ENCODE measurements at places on chromosomes 11 and 22.
A peak's percentile ranks its signal among the peaks of the same experiment; 100 is the strongest.

DNA sequence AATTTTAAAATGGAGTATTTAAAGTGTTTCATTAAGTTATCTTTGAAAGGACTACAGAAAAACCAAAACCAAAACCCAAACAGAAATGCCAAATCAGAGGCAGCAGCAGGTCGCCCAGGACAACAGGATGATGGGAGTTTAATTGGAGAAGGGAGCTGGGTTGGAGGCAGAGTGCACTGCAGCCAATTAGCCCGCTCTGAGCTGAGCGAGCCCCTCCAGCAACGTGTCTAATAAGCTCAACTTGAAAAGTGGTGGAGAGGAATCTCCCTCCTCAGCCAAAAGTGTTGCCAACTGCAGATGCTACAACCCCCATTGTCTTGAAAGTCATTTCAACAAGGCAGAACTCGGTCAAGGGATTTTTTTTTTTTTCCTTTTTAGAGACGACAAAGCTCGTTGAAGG is 323.9 kb downstream of the CADM1 start:
- no peak for DNase-seq

DNA sequence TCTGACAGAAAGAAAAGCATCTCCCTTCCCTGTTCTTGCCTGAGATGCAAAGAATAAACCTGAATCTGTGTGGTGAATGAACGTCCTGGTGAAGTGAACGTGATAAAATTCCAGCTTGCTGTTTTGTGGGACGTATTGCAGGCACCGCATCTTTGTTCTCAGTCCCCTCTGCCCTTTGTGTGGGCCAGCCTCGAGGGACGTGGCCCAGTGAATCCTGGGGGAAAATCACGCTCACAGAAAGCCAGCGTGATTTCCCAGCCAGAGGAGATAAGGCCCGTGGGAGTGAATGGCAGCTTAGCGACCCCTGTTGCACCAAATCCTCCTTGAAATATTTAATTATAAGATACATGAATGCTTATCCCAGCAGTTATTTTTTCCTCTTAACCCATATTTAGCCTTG is 129.1 kb downstream of the COMMD9 start:
- no peak for DNase-seq

- no peak for DNase-seq
Measured at GRCh38 chr11:70610566-70611565, 212.5 kb downstream of the CTTN start.

- DNase-seq, result no peak
Measured at GRCh38 chr11:127274328-127274676, 273.7 kb upstream of the KIRREL3 start.

DNA sequence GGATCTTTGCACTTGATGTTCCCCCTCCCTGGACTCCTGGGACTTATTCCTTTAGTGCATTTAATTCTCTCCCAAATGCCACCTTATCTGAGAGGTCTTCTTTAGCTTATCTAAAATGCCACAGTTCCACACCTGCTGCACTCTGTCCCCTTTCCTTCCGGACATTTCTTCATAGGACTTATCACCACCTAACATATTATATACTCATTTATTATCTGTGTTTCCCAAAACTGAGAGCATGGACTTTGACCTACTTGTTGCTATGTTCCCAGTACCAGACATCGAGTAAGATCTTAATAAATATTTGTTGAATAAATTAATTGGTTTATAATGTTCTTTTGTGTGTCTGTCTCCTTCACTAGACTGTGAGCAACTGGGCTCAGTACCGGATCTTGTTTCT is 585.3 kb downstream of the INSC start:
- DNase-seq, result no peak

GRCh38 chr11:74025467-74026166 is 16.7 kb upstream of the UCP3 start:
- DNase-seq, result no peak

DNA sequence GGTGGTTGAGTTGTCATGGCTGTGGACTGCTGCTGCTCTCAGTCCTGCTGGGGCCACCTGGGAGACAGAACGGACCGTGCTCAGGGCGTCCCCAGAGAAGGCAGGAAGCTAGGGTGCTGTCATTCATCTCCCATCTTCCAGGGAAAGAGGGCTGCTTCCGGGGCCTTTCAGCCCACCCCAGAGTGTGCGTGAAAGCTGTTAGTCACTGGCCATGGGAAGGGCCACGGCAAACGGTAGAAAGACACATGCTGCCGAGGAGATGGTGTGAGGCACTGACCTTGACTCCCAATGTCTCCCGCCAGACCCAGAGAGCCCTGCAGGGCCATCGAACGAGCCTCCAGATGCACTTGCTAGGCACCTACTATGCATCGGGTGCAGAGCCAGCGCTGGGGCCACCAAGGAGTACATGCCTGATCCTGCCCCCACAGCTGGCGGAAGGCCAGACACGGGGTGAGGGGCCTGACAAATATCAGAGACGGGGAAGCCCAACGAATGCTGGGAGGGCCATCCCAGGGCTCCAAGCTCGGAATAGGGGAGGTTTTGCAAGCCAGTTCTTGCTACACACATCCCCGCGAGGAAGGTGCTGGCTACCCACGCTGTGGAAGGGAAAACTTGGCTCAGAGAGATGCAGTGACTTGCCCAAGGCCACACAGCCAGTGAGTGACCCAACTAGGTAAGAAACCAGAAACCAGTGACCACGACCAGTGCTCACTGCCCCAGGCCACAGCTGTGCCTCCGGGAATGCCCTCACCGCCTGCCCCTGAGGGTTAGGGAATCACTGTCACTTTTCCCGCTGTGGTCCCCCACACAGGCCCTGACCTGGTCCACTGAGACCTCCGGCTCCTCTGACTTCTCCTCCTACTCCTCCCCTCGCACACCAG is 10.1 kb downstream of the RAC2 start:
- no peak for DNase-seq

DNA sequence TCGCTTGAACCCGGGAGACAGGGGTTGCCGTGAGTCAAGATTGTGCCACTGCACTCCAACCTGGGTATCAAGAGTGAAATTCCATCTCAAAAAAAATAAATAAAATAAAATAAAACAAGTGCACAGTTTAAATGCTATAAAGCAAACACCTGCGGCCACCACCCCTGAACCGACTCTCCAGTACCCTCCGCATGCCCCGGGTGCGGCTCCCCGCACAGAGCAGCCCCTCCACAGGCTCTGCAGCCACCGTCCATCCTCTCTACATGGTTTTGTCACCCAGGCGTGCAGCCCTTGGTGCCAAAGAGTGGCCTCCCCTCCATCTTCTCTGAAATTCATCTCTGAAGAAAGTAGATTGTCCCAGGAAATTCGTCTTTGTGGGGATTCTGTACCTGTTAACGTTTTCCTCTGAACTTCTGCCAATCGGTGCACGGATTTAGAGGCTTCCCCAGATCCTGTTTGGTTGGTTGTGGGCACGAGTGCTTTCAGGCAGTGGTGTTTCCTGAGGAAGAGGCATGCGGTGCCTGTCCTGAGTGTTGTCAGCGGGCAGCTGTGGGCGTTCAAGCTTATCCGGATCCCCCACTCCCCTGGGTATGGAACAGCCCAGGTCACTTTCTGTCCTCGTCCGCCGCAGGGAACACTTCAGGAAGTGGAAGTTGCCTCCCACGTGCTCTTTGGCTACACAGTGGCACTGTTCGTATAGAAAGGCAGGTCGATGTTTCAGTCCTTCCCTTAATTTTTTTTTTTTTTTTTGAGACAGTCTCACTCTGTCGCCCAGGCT is 4.1 kb downstream of the MIOX start:
- DNase-seq, result no peak

DNA sequence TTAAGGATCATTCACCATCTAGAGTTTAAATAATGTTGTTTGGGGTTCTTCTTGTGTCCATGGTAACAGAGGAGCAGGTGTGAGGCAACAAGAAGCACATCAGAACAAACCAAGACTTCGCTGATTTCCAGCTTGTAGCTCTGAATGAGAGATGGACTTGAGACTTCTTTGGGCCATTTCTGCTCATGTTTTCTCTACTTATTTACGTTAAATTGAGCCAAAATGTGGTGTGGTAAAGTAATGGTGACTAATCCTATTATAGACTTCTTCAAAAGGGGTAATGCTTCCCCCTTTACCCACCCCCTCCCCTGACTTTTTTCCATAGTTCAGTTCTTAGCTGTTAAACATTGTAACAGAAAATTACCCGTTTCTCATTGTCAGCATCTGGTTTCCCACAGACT is 65.2 kb downstream of the CSTPP1 start:
- DNase-seq, result no peak

GRCh38 chr22:11598492-11599440 is 3929.2 kb upstream of the OR11H1 start:
- no peak for DNase-seq

DNA sequence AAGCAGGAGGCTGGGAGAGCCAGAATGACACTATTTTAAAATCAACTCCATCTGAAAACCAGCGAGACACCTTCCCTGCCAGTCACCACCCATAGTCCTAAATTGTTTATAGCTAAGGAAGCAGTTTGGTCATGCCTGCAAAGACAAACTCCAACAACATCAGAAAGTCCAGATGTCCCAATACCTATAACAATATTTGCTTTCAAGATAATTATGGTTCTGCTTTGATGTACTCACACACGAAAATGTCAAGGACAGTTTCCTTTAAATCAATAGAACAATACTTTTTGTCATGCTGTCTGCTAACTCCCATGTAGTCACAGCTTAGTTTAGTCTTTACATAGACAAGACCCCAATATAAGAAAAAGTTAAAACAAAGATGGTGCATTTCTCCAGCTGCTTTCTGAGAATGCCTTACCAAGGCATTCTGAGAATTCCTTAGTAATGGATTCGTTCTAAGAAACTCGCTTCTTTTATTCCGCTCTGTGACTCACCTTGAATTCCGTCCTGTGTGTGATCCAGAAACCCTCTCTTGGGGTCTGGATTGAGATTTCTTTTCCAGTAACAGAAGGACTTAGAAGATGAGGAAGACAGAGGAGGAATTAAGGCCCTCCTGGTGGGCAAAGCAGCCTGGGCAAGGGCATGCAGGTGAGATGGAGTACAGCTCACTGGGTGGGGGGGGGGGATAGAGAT is 9.6 kb upstream of the SCGB2A2 start:
- DNase-seq, result no peak

GRCh38 chr22:47237890-47238480 is 475.5 kb downstream of the TBC1D22A start:
- DNase-seq, result no peak

DNA sequence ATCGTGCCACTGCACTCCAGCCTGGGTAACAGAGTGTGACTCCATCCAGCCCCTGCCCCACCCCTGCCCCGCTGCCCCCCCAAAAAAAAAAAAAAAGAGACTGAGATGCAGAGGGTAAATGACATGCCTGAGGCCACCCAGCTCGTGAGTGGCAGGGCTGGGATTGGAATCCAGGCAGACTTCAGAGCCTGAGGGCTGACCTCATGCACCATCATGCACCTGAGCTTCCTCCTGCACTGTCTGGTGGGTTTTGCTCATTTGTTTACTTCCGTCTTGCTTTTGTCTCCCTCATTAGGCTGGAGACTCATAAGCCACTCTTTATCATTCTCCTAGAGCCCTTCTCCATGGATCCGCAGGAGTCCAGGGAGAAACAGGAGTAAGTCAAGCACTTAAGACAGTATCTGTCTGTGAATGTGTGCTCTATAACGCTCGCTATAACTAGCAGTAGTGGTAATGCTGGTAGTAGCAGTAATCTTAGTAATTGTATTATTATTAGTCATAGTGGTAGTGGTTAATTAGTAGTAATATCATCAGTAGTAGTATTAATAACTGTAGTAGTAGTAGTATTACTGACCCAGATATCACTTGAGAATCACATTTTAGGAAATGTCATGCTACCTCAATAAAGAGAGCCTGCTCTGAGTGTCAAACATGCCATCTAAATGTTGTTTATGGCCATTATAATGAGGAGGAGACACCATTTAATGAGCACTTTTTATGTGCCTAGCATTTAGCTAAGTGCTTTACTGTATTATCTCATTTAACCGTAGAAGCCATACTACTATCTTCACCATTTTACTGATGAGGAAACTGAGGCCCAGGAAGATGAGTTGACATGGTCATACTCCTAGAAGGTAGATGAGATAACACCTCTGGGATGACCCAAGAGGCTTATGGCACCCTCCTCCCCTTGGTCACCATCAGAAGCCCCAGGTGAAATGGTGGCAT is 85.0 kb downstream of the NAT10 start:
- DNase-seq, result no peak

DNA sequence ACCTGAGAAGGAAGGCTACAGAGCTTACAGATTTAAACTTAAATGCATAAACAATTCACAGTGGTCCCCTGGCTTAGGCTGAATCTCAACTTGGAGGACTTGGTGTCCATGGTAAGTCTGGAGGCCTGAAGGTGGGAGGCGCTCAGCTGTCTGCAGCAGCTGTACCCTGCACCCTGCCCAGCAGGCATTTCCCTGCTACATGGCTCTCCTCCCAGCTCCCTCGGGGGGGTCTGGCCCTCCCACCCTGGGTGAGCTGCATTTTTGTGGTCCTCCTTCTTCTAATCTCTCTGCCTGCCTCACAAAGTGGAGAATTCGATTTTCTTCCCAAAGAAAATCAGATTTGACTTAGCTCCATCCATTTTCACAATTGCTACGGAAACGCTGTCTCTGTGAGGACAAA is 273.2 kb downstream of the KIRREL3 start:
- DNase-seq, result no peak

GRCh38 chr22:41146573-41146972 is 54.2 kb downstream of the EP300 start:
- DNase-seq, result no peak

DNA sequence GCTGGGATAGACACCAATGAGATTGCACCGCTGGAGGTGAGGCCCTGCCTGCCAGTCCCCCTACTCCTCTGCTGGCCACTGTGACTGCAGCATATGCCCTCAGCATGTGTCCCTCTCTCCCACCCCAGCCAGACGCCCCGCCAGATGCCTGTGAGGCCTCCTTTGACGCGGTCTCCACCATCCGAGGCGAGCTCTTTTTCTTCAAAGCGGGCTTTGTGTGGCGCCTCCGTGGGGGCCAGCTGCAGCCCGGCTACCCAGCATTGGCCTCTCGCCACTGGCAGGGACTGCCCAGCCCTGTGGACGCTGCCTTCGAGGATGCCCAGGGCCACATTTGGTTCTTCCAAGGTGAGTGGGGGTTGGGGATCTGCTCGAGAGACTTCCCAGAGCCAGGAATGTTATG is 5.7 kb upstream of the SMARCB1 start:
- no peak for DNase-seq

DNA sequence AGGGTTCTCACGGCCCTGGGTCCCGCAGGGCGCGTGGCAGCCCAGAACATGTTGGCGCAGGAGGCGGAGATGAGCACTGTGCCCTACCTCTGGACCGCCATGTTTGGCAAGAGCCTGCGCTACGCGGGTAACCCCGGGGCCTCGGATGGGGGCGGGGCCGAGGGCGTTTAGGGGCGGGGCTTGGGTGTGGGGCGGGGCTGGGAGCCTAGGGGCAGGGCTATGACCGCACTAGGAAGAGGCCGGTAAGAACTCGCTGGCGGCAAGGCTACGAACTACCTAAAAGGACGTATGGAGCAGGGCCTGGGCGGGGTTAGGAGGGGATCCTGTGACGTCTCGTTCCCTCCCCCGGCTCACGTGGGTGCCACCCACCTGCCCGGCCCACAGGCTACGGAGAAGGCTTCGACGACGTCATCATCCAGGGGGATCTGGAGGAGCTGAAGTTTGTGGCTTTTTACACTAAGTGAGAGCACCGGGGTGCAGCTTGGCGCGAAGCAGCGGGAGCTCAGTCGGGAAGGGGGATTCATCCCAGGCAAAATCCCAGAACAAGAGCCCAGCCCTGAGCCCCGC is 2.8 kb upstream of the LZTR1 start:
- peak; percentile 56 for DNase-seq

GRCh38 chr11:119864836-119865235 is 135.8 kb upstream of the NECTIN1 start:
- no peak for DNase-seq

- DNase-seq, result peak; percentile 73
Measured at GRCh38 chr11:64268893-64269539, 15.4 kb downstream of the BAD start.

- no peak for DNase-seq
Measured at GRCh38 chr22:39518996-39519680, 1.2 kb upstream of the ATF4 start.

Data from heart right ventricle (tissue), 16 donors.